ENCODE measurements at places on chromosomes 7 and 10.

GRCh38 chr7:101450064-101450463 is 87.4 kb downstream of the COL26A1 start:
- no peak for DNase-seq

DNA sequence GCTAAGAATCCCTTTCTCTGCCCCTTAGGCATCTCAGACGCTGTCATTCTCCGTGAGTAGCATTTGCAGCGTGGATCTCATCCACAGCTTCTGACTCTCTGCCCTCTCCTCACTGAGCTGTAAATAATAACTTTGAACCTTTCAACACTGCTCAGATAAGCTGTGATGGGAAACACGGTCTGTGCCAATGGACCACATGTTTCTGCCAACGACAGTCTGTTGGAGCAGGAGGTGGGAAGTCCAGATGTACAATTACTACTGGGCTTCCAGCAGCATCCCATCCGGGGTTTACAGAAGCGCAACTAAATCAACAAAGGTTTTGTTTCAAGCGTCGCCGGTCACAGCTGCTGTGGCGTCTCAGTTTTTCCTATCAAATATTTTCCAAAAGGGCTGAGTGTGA is 1110.6 kb downstream of the TYW1 start:
- DNase-seq: no peak

GRCh38 chr7:75850235-75850634 is 28.6 kb upstream of the RHBDD2 start:
- no peak for DNase-seq

DNA sequence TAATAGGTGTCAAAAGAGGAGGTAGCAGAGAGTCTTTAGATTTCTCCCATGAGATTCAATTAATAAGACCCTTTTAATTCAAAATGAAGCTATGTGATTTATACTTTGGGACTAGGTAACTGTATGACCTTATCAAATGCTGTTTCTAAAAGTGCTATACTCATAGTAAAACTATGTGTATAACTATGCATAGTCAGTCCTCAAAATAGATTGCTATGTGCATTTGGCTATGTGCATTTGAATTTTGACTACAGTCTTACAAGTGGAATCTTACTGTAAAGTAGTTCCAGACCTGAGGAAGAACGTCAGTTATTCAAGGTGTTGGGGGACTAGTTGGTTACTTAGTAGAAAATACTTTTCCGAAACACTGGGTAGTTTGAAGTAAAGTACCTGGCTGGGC is 36.9 kb downstream of the ADD3 start:
- DNase-seq: no peak

DNA sequence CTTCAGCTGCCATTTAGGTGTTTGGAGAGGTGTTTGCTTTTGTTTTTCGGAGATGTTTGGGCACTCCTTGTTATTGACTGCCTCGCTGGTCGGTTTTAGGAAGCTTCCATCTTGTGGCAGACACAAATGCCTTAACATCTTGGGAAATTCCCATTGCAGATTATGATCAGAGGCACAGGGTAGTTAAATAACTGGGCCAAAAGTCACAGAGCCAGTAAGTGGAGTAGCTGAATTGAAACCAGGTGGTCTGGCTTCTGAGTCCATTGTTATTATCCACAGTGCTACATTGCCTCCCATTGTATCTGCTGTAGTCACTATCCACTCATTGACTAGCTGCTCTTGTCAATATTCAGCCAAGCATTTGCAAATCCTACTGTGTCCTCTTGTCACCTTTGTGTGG is 138.2 kb upstream of the PLPP4 start:
- no peak for DNase-seq

DNA sequence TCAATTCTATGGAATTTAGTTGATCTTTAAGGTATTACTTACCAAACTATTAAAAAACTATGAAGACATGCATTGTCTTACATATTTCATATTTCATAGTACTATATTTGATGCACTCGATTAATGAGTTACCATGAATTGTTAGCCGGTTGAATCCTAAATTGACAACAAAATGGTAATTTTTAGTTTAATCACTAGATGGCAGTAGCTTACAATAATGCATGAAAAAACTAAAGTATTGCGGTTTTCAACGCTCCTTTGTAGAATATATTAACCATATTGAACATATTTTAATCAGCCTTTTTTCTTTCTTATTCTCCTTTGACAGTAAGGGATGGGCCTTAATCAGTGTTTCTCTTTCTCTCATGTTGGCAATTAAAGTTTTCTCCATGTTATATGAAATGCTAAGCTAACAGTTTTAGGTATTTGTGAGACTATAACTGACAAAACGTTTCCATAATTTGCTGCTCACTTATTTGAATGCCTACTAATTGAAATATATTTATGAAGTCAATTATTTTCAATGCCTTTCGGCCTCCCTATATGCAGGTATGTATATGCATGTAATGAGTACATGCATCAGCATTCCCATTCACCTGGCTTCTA is 48.5 kb upstream of the ARL4A start:
- no peak for DNase-seq

- DNase-seq: no peak
Measured at GRCh38 chr7:127474457-127474856, 81.9 kb upstream of the ZNF800 start.

- DNase-seq: peak; percentile 74
Measured at GRCh38 chr7:100694098-100694745, at the start of gene GIGYF1. GIGYF1 (minus strand) TSS chr7:100694250; CDS start chr7:100688238, 6,012 bp downstream.

DNA sequence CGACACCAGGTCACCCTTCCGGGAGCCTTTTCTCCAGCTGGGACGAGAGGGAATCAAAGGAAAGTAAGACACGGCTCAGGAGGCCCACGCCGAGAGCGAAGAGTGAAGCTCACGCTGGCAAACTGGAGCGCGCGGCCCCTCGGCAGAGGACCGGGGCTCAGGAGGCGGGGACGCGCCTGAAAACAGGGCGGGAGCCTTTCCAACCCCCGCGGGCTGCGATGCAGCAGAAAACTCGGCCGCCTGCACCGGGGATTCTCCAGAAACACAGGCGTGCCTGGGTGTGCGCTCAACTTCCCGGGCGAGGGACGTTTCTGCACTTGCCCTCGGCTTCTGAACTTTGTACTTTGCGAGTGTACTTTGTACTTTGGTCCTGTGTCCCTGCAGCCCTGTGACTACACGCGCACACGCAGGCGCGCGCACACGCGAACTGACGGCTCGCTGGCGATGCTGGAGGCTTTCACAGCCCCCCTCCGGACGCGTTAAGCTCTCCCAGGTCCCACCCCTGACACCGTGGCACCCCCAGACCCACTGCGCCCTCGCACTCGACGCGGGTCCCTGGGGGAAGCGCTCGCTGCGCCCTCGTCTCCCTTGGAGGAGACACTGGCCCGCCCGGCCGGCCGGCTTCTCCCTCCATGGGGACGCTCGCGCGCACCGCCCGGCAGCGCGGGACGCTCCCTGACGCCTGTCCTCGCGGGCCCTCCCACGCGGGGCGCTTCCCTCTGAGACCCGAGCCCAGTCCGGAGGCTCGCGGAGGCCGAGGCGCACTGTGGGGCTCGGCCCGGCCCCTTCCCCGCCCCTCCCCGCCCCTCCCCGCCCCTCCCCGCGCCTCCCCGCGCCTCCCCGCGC is 588 bp upstream of the PAOX start:
- peak; percentile 65 for DNase-seq

DNA sequence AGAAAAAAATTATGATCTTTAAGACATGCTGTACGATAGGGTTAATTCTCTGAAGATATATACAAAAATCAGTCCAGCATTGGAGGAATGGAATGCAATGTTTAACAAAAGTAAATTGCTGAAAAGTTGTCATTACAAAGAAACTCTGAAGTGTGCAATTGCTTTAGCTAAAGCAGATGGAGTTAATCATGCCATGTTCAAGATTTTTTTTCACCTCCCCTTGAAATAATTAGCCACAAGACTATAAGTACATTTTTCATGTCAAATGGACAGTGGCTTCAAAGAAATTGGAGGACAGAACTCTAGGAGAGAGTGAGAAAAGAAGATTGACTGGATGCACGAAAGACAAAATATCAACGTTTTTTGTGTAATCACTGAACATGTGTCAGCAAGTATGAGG is 63.1 kb upstream of the MEOX2 start:
- no peak for DNase-seq

DNA sequence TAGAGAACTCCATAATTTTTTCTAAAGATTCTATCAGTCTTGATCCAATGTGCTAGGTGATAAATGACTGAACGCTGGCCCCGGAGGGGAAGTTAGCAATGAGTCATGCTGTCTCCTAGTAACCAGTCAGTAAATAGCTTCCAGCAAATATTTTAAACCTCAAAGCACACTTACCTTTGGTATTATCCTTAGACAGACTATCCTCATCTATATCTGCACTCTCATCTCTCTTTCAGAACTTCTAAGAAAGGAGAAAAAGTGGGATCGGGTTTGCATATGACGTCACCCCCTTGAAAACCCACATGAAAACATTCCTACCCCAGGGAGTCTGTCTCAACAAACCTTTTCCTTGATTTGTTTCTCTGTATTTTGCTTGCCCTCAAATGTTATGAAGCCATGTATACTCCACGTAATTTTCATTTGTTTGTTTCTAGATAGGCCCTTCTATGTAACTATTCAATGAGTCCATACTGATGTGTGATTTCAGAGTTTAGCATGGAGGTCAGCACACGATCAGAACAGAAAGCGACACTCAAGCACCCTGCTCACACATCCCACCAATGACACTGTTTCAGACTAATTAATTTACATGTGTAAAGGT is 174.9 kb upstream of the NRP1 start:
- peak; percentile 20 for DNase-seq

- DNase-seq: no peak
Measured at GRCh38 chr10:32386623-32387260, 39.8 kb upstream of the EPC1 start.

- no peak for DNase-seq
Measured at GRCh38 chr10:123259791-123260190, 105.6 kb downstream of the BUB3 start.

- DNase-seq: no peak
Measured at GRCh38 chr7:154770962-154771361, 232.0 kb downstream of the PAXIP1 start.

Data from activated naive CD8-positive, alpha-beta T cell treated with anti-CD3 and anti-CD28 coated beads, Interleukin-2, amount 50 U/mL, for 24 hours (primary cell).